Kasumi-1 (cell line): ENCODE measurements at places on chromosomes 1 and 21.
A peak's percentile ranks its signal among the peaks of the same experiment; 100 is the strongest.

GRCh38 chr21:34181431-34182039, 108.2 kb downstream of the MRPS6 start:
- no peak for DNase-seq

DNA sequence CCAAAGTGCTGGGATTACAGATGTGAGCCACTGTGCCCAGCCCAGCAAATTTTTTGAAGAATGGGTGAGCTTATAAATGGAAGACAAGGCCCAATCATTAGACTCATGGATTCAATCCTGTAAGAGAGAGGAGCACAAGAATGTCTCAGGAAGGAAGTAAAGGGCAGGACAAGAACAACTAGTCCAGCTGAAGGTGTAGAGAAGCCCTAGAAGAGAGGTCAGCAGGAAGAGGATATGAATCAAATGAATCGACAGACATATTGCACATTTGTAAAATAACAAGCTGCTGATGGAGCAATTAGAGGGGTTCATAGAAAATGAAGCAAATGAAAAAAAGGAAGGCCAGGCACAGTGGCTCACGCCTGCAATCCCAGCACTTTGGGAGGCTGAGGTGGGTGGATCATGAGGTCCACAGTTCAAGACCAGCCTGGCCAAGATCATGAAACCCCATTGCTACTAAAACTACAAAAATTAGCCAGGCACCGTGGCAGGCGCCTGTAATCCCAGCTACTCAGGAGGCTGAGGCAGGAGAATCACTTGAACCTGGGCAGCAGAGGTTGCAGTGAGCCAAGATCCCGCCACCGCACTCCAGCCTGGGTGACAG, 74.9 kb downstream of the MIS18A start:
- DNase-seq = no peak

DNA sequence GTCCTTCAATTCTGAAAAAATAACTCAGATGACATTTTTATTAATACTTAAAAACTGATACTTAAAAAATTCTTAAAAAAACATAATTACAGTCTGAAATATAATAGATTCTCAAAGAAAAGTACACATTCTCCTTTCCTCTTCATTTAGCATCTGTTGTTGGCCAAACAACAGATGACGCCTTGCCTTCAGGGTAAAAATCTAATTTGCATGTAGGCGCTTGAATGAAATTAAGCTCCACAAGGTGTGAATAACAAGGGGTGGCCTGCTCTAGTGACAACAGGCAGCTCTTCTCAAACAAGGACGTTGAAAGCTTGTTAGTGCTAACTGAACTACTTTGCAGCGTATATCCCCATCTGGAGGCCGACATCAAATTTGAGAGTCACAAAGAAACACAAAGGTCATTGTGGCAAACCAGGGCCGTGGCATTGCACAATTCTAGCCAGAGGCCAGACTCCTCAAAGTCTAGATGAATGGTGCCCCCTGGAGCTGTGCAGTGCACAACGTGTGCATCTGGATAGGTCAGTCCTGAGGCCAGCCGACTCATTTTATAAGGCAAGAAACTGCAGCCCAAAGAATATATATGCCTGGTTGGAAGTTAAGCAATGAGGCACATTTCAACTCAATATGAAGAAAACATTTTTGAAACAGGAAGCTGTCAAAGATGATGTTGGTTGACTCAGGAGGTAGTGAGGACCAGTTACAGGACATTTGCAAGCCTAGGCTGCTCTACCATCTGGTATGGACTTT, 459.2 kb upstream of the RUNX1 start:
- DNase-seq = peak; percentile 82

- no peak for DNase-seq
Observed at GRCh38 chr1:21520899-21521716, 11.9 kb downstream of the ALPL start.

DNA sequence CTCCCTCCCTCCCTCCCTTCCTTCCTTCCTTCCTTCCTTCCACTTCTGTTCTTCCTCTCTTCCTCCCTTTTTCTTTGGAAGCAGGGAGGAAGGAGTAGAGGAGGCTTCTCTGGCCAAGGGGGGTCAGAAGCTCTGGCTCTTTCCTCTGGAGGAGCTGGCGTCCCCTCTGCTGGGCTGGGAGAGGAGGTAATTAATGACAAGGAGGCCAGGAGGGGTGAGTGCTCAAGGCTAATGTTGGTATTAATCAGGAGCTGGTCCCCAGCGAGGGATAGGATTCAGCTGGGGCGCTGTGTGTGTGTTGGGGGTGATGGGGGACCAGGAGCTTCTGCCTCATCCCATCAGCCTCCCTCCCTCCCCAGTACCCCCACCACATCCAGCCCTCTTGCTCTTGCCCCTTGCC, 6.2 kb upstream of the PEAR1 start:
- no peak for DNase-seq

DNA sequence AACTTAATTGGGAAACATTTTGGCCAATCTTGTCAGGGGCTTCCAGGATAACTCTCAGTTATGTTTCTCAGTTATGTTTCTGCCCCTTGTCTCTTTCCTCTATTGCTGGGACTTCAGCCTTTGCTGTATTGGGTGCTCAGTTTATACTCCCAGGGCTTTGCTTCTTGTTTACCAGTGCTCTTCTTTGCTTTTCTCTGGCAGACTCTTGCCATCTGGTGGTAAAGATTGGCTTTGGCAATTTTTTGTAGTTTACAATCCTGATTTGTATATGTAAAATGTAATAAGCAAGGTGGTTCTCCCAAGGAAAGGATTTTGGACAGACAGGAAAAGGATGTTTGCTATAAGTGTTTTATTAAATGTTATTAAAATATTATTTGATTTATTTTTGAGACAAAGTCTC, 37.9 kb downstream of the FABP3 start:
- DNase-seq = peak; percentile 70

DNA sequence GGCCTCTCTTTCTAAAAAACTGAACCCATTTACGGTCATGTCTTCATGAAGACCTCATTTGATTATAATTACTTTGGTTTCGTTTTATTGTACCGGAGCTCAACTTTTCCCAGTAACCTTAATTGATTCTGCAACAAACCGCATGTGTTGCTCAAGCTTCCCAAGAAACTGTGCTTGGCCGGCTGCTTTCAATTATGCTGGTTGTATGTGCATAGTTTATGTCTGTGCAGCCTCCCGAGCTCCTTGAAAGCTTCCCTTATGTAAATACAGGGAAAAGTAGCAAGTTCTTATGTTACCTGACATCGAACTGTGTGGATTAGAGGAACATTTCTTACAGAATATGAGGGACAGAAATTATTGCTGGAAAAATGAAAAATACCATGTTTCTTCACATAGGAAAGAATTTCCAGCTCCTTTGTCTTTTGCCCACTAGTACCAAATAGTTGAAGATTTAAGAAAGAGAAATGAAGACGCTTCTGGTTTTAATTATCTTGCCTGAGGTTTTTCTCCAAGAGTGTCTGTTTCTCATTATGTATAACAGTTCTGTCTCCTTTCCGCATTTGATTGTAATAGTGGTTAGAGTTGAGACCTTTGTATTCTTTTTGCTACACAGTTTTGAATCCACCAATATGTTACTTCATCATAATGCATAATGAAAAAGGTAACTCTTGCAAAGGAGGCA, 2.1 kb downstream of the VCAM1 start:
- no peak for DNase-seq

DNA sequence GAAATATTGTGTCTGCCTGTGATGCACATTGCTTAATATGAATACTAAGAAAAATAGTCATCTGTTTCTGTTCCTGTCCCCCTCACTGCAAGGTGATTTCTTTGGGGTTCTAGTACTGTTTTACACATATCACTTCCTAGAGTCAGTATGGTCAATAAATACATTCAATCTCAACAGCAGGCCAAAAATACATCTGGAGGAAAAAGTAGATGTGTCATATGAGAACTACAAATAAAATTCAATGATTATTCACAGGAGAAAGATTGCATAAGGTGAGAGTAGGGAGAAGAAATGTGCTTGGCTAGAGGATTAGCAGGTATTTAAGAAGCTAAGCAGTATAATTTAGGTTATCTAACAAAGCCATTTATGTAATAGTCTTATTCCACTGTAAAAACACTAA, 45.3 kb upstream of the SAMSN1 start:
- DNase-seq = no peak

DNA sequence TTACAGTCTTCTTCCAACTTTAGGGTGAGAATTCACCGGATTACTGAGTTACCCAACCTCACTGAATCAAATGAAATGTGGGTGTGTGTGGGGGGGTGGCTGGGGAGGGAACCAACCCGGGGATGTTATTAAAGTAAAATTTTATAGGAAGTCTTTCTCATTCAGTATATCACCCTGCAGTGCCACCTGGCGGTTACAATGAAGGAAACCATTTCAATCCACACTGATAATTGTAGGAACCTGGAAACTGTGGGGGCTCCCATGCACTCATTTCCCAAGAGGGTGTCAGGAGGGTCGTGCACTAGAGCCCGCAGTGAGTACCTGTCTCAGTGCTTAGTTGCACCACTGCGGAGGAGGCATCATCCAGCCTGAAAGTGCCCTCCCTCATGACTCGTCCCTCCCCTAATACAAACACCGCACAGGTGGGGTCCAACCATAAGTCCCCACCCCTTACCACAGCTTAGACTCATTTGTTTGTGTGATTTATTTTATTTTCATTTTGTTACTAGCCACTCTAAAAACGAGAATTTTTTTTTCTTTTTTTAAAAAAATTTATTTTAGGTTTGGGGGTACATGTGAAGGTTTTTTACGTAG, 29.1 kb upstream of the IGSF5 start:
- DNase-seq = peak; percentile 64

GRCh38 chr1:179840107-179840506, 37.5 kb downstream of the TOR1AIP2 start:
- no peak for DNase-seq

GRCh38 chr1:94946886-94947285, 20.0 kb upstream of the CNN3 start:
- DNase-seq = peak; percentile 47

DNA sequence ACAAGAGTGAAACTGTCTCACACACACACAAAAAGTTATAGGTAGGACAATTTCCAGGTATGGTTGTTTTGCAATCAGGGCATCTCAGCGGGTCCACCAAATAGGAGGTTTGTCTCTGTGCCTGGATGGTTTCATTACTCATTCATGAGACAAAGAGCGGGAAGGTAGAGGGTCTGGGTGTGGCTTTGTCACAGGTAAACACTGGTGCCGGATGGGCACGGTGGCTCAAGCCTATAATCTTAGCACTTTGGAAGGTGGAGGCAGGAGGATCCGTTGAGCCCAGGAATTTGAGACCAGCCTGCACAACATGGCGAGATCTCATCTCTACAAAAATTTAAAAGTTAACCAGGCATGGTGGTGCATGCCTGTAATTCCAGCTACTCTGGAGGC, 16.3 kb upstream of the ERVH48-1 start:
- DNase-seq = no peak

DNA sequence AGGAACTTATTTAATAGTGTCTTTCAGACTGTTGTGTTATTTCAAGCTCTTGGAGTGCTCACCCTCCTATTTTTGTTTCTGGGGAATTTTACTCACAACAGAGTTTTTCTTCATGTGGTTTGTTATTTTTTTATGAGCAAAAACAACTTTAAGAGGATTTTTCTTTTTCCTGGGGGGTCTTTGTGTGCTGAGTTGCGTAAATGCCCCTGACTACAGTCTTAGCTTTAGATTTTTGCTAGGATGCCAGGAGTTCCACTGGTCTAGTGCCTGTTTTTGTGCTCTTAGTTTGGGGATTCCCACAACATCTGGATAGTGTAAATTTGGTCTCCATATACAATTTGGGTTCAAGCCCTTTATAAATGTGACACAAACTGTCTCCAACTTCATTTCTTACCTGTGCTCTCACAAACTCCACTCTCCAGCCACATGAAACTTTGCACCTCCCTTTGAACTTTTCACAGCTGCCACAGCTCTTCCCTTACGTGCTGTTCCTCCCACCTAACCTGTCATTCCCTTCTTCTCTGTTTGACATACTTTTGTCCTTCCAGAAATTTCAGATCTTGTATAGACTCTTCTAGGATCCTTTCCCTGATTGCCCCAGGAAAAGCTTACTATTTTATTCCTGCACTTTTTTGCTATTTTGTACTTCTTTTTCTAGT, 180.2 kb downstream of the CRB1 start:
- no peak for DNase-seq

DNA sequence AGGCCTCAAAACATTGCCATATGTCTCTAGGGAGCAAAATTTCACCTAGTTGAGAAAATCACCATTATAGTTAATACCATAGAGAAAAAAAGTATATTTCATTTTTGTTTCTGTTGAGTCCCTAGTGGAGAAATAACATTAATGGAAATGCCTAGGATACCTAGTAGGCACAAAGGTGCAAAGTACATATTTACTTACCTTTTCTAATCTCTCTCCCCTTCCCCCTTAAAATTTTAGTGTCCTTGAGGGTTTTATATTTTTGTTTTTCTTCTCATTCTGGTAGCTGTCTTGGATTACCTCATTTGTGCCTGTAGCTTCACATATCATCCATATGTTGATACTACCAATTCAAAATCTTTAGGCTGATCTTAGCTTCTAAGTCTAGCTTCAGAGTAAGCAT, 127.0 kb downstream of the MAGI3 start:
- no peak for DNase-seq

DNA sequence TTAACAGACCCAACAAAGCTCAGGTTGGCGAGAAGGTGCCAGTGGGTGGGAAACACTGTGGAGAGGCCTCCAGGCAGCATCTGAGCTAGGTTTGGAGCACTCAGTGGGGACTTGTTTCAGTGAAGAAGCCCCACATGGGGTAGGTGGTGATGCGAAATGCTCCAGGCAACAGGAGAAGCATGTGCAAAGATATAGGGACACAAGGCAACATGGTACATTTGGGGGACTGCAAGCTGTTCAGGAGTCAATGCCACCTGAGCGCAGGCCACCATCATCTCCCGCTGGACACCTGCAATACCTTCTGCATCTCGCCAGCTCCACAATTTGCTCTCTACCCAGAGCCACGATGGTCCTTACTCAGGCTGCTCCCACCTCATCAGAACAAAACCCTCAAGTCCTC, 28.0 kb downstream of the BCAR3 start:
- no peak for DNase-seq

- DNase-seq = no peak
Observed at GRCh38 chr21:43572446-43572845, 86.8 kb downstream of the HSF2BP start.

DNA sequence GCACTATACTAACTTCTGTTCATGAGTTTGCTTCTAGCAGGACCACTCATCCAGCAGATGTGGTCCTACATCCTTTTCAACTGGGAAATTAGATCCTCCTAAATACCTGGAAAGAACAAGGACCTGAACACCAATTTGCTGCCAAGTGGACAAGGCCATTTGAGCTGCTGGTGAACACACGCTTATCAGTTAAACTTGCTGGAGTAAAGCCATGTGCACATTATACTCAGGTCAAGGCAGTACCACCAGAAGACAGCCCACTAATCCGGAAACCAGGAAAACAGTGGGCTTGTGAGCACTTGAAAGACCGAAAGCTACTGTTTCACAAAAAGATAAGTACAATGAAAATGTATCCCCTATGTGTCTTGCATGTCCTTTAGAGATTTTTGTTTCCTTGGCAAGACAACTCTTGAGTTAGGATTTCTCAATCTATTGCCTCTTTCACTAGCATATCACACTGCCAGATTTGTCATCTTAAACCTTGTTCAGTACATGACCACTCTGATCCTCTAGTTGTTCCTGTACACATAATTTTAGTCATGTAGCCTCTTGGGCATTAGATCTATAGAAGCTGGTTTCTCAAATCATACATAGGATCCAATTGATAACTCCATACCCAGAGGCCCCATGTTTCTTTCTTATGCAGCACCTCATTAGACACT, 4.5 kb upstream of the REN start:
- DNase-seq = no peak
